ENCODE measurements at places on chromosomes 6 and 20.

DNA sequence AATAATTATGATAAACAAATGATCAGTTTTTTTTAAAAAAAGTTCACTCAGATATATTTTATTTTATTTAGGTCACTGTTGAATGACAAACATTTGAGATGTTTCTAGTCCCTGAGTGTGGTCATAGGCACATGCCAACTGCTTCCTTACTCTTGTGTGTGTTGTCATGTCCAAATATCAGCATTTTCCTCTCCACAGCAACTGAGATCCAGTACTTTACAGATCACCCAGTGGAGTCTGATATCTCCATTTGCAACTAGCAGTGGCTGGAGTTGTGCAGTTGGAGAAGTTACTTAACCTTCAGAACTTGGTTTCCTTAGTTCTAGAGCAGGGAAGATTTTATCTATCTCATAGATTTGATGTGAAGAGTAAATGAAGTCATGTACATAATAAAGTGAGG lies 101.3 kb downstream of the MYB start:
- DNase-seq, result no peak

DNA sequence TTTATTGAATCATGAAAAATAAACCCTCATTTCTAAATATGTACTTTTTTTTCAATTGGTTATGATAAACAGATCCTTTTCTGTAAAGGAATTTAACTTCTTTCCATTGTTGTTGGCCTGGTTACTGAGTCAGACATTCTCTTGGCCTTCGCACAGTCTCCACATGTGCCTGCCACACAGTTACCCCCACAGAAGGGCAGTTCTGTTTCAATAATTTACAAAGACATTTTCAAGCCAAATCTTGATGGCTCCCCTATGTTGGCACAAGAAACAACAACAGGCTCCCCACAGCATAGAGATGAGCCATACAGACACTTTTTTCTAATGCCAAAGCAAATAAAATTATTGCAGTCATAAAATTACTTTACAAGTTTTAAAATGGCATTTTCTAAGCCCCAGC lies 55.6 kb upstream of the BEND6 start:
- peak; percentile 22 for DNase-seq

- peak; percentile 56 for DNase-seq
Observed at GRCh38 chr6:154848580-154848979, 115.4 kb downstream of the SCAF8 start.

GRCh38 chr20:25319241-25320034 lies 71.2 kb downstream of the ABHD12 start:
- DNase-seq, result no peak

GRCh38 chr6:167122041-167122826 lies 662 bp upstream of the CCR6 start:
- no peak for DNase-seq

DNA sequence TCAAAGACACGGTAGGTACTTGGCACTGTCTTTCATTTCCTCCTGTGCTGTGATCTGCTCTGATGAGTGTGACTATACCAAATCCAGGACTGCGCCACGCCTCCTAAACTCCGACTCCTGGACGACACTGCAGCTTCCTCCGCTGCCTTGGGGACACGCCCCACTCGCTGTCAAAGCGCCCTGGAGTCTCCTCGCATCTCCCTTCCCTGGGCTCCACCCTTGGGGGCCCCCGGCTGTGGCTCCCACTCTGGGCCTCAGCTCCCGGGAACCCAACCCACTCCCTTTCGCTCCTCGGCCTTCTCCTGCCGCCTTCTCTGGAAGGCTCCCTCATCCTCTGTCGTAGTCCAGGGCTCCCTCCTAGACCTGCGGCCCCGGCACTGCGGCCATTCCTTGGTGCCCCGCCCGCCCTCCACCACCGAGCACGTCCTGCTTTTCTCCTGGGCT lies 61.2 kb downstream of the RSPH3 start:
- DNase-seq, result peak; percentile 37

GRCh38 chr6:168133687-168134559 lies 54.9 kb upstream of the FRMD1 start:
- DNase-seq, result no peak

DNA sequence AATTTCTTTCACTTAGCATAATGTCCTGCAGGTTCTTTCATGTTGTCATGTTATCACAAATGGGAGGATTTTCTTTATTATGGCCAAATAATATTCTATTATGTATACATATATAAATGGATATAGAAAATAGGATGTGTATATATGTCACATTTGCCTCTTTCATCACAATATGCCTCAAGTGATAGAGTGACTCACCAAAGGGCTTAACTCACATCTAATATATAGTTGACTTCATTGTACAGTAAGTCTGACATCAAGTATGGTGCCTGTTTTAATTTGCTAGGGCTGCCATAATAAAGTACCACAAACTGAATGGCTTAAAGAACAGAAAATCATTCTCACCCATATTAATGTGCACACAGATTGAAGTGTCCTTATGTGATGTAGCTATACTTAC lies 436.1 kb upstream of the FLRT3 start:
- no peak for DNase-seq

DNA sequence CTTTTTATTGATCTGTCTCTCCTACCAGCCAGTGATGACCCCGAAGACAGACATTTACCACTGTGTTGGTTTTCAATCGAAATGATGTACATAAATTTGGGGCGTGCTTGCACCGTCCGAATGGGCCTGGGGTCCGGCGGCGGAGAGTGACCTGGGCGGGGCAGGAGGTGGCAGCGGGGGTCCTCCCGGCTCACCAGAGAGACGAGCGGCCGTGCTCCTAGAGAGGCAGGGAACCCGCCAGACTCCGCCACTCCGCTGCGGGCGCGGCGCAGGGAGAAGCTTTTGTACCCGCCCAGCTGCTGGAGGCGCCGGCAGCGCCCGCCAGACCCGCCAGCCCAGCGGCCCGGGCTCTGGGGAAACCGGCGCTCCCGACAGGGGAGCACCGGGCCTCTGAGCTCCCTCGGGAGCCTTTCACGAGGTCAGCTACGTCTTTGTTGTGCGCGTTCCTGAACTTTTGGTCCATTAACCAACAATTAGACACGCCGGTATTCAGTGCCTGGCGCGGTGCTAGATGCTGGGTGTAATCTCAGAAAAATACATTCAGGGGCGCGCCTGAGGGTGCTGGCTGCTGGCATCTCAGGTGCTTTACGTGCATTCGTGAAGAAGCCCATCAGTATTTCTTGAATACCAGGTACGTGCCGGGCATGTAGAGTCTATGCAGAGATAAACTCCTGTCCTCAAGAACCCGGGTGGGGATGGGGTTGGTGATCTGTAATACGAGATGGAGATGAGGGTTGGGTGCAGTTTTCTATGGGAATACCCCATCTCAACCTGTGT lies at the start of gene PGBD1:
TSS of gene PGBD1 (plus strand) at position 285 of the 777 bp plus-strand sequence. CDS start 2,242 bp downstream, outside the sequence.
- peak; percentile 86 for DNase-seq

- DNase-seq, result no peak
Observed at GRCh38 chr6:39983193-39983592, 48.9 kb upstream of the MOCS1 start.

DNA sequence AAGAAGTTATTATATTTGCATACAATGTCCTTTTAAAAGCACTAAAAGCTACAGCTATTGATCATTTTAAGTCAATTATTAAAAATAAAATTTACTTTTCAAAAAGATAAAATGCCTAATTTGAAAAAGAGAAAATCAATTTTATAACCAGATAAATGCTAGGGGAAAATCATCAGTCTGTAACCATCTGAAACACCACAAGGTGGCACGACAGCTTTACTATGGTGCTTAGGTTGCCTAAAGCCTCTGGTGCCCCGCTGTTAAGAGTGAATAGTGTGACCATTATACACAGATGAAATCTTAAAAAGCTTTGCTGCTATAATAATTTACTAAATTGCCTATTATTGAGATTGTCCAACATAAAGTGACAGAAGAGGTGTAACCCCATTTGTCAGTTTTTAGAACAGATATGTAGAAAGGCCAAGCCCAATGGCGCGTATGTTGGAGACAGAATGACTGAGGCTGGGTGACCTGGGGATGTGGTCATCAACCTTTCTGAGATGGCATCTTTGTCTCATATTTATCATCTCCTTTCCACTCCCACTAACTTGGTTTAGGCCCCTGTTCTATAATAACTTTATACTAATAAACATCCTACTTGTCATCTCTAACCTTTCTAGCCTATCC lies 100.8 kb downstream of the MOXD1 start:
- peak; percentile 72 for DNase-seq
